ENCODE measurements at places on chromosomes 1 and 21. TPM values are rescaled to one million over a fixed set of nuclear protein-coding genes. Genes with fewer than 3 reads are reported as not detected.

DNA sequence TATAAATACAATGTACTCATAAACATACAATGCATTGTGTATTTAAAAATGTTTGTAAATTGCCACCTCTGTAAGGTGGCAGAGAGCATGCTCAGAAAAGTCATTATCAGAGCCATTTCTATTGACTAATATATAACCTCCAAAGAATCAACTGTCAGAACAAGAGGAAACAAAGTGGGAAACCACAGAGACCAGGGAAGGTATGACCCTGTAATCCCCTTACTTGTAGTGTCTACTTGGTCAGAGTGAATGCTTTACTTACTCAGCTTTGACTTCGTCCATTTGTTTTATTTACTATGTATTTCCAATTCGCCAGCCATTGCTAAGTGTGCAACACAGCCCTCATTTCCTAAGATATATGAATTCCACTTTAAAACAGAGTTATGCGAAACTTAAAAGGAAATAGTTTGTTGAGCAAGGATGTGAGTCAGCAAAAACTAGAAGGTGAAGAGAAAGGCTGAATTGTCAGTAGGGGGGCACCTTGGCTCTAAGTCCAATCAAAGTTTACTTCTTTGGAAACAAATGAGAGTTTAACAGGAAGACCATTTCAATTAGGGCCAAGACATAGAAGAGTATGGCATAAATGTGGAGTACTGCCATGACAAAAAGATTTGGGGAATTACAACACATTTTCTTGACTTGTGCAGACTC, 671.7 kb upstream of the PTBP2 start:
- no peaks in the 10 kb centered on the region for H3K27me3 ChIP-seq
- H3K36me3 ChIP-seq, result no peaks in the 10 kb centered on the region
- no peak overlapping the region for H3K4me3 ChIP-seq
- no peaks in the 10 kb centered on the region for H3K4me1 ChIP-seq
- no peak overlapping the region for H3K27ac ChIP-seq

EXO1 gene
- 41.3 TPM for total RNA-seq

DNA sequence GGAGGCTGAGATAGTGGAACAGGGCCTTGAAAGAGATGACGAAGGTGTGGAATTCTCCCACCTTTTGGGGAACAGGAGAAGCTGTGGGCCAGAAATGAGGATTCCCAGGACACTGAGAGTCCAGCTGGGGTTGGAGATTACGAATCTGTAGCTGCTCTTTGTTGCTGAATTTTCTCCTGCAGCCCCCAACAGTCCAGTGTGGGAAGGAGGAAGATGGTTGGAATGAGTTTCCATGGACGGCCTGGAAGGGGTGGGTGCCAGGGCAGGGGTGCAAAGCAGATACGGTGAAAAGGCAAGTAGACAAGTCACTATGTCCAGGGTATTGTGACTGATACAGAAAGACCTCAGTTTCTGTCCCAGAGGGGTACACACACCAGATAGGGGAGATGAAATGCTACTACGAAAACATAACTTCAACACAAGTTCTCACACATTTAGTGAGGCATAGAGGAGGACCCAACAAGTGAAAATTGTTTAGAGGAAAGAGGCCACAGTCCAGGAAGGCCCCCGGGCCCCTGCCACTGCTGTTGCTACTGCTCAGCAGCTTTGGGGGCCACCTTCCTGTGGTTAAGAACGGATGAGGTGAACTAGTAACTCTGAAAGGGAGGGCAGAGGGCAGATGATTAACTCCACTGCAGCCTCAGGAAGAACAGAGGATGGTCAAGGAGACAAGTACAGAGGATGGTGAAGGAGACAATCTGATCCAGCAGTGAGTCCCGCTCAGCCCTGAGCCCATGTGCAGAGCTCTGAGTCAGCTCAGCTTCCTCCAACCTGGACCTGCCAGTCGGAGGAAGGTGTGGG, 7.3 kb downstream of the CD244 start:
- peaks cover 2% of the 10 kb centered on the region for H3K4me1 ChIP-seq
- no peak overlapping the region for H3K27ac ChIP-seq
- no peaks in the 10 kb centered on the region for H3K27me3 ChIP-seq
- DNase-seq, result no peak
- H3K36me3 ChIP-seq, result no peaks in the 10 kb centered on the region

- H3K4me1 ChIP-seq, result no peaks in the 10 kb centered on the region
- DNase-seq, result no peak
- no peak overlapping the region for H3K4me3 ChIP-seq
- H3K27me3 ChIP-seq, result peaks cover 6% of the 10 kb centered on the region
- H3K27ac ChIP-seq, result no peak overlapping the region
- H3K36me3 ChIP-seq, result no peaks in the 10 kb centered on the region
Measured at GRCh38 chr1:221162939-221163338, 283.7 kb downstream of the HLX start.

DNA sequence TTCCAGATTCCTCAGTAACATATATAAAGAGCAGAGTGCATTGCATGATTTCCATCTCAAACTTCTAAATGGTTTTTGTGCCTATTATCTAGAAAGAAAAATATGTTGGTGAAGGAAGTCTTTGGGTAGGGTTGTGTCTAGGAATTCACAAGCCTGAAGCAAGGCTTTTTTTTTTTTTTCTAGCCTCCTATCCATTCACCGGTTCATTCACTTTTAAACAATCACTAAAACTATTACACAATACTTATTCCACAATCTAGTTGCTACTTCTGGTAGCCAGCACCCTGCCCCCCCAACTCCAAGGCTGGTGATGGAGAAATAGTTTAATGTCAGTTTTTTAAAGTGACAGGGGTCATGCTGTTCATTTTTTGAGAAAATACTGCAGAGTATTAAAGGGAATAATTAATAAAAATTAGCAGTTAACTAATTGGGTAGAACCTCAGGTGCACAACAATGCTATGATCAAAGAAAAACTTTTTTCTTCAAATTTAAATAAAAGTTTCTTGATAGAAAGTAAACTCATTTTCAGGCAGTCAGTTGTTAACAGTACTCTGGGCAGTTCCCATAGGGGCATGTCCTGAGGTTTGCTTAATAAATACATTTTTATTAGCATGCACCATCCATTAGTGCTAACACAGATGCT, 10.9 kb downstream of the IRF2BP2 start:
- no peaks in the 10 kb centered on the region for H3K27me3 ChIP-seq
- H3K4me3 ChIP-seq, result peak overlapping the region; percentile 82
- DNase-seq, result no peak
- peaks cover 17% of the 10 kb centered on the region for H3K36me3 ChIP-seq

DNA sequence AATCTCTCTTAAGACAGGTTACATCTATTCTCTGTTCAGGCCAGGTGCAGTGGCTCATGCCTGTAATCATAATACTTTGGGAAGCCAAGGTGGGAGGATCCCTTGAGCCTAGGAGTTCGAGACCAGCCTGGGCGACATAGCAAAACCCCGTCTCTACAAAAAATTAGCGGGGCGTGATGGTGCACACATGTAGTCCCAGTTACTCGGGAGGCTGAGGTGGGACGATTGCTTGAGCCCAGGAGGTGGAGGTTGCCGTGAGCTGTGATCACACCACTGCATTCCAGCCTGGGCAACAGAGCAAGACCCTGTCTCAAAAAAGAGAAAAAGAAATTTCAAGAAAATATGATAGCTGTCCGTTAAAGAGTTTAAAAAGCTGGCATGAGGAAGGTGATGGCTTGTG, 43.0 kb downstream of the UBE4B start:
- H3K4me3 ChIP-seq, result no peak overlapping the region
- H3K36me3 ChIP-seq, result peaks cover 15% of the 10 kb centered on the region
- H3K4me1 ChIP-seq, result peaks cover 22% of the 10 kb centered on the region

DNA sequence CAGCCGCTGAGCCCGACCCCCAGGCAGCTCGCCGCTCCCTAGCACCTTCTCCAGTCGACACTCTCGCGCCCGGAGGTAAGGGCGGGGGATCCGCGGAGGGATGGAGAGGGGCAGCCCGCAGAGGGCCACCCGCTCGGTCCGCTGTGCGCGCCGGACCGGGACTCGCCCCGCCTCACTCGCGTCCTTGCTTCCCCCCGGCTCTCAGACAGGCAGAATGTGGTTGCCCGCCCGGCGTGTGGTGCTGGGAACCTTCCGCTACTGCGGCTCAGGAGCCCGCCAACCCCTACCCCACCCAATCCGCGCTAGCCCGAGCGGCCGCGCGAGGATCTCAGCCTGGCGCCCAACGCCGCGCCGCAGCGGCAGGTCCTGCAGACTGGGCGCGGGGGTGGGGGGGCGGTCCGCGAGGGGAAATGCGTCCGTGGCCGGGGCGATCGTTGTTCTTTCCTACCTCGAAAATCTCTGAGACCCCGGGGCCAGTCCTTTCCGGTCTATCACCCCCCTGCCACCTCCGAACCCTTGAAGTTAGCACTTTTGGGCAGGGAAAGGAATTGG, 404 bp downstream of the LRRC8C start:
- H3K27me3 ChIP-seq, result no peaks in the 10 kb centered on the region
- DNase-seq, result peak; percentile 72
- peak overlapping the region; percentile 98 for H3K4me3 ChIP-seq
- peak overlapping the region; percentile 97 for H3K27ac ChIP-seq
- peaks cover 52% of the 10 kb centered on the region for H3K36me3 ChIP-seq
- H3K4me1 ChIP-seq, result peaks cover 72% of the 10 kb centered on the region

GRCh38 chr1:78277253-78277652, 213.5 kb upstream of the PTGFR start:
- H3K4me3 ChIP-seq, result no peak overlapping the region
- H3K36me3 ChIP-seq, result no peaks in the 10 kb centered on the region
- H3K4me1 ChIP-seq, result no peaks in the 10 kb centered on the region
- no peaks in the 10 kb centered on the region for H3K27me3 ChIP-seq

GRCh38 chr1:3051270-3052268, 17.4 kb upstream of the PRDM16 start:
- peaks cover 6% of the 10 kb centered on the region for H3K27me3 ChIP-seq
- H3K4me3 ChIP-seq, result no peak overlapping the region
- no peaks in the 10 kb centered on the region for H3K4me1 ChIP-seq
- no peaks in the 10 kb centered on the region for H3K36me3 ChIP-seq
- no peak for DNase-seq
- no peak overlapping the region for H3K27ac ChIP-seq

GRCh38 chr1:51952638-51953037, 37.9 kb downstream of the RAB3B start:
- H3K4me1 ChIP-seq, result peaks cover 4% of the 10 kb centered on the region
- H3K36me3 ChIP-seq, result no peaks in the 10 kb centered on the region
- H3K4me3 ChIP-seq, result no peak overlapping the region
- H3K27me3 ChIP-seq, result no peaks in the 10 kb centered on the region
- no peak overlapping the region for H3K27ac ChIP-seq

GRCh38 chr1:58983633-58984245, 199.9 kb upstream of the JUN start:
- DNase-seq, result no peak
- peaks cover 35% of the 10 kb centered on the region for H3K4me1 ChIP-seq
- H3K27me3 ChIP-seq, result no peaks in the 10 kb centered on the region

AK4 gene
- total RNA-seq, result 37.3 TPM

- no peaks in the 10 kb centered on the region for H3K36me3 ChIP-seq
- peaks cover 6% of the 10 kb centered on the region for H3K27me3 ChIP-seq
- DNase-seq, result no peak
Measured at GRCh38 chr1:87167848-87168525, 160.7 kb upstream of the LMO4 start.

SERPINC1 gene
- total RNA-seq, result 0.17 TPM

LENEP gene
- total RNA-seq, result 1.0 TPM

- no peaks in the 10 kb centered on the region for H3K36me3 ChIP-seq
- no peaks in the 10 kb centered on the region for H3K27me3 ChIP-seq
- H3K27ac ChIP-seq, result no peak overlapping the region
Measured at GRCh38 chr1:7418442-7419080, 352.5 kb upstream of the VAMP3 start.

C1QTNF12 gene
- total RNA-seq, result 1.4 TPM

DNA sequence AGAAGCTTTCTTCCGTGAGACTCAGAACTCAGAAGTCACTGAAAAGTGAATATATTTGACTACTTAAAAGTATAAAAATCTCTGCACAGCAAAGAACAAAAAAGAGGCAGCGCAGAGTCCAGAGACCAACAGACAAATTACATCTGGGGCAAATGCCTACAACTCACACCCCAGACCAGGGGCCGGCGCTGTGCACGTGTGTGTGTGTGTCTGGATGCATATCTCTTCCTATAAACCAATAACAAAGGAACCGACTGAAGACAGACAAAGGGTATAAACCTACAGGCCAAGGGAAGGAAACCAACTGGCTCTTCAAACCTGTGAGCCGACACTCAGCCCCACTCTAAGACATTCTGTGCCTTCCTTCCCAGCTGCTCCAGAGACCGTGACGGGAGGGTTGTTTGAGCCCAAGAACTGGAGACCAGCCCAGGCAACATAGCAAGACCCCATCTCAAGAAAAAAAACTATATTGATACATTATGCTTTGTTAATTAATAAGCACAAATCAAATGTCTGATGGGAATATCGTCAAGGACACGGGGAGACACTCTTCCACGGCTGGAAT, 18.8 kb downstream of the WNT9A start:
- peaks cover 4% of the 10 kb centered on the region for H3K27me3 ChIP-seq
- DNase-seq, result no peak
- no peak overlapping the region for H3K4me3 ChIP-seq
- no peak overlapping the region for H3K27ac ChIP-seq

MAP3K7CL gene
- 5.0 TPM for total RNA-seq

- H3K27ac ChIP-seq, result no peak overlapping the region
- DNase-seq, result no peak
- peaks cover 35% of the 10 kb centered on the region for H3K4me1 ChIP-seq
- H3K27me3 ChIP-seq, result peaks cover 10% of the 10 kb centered on the region
Measured at GRCh38 chr1:154446292-154446691, 41.1 kb downstream of the IL6R start.
